ENCODE measurements at places on chromosomes 6 and 20.

GRCh38 chr20:10536531-10536930 is 101.4 kb downstream of the SLX4IP start:
- DNase-seq = no peak

DNA sequence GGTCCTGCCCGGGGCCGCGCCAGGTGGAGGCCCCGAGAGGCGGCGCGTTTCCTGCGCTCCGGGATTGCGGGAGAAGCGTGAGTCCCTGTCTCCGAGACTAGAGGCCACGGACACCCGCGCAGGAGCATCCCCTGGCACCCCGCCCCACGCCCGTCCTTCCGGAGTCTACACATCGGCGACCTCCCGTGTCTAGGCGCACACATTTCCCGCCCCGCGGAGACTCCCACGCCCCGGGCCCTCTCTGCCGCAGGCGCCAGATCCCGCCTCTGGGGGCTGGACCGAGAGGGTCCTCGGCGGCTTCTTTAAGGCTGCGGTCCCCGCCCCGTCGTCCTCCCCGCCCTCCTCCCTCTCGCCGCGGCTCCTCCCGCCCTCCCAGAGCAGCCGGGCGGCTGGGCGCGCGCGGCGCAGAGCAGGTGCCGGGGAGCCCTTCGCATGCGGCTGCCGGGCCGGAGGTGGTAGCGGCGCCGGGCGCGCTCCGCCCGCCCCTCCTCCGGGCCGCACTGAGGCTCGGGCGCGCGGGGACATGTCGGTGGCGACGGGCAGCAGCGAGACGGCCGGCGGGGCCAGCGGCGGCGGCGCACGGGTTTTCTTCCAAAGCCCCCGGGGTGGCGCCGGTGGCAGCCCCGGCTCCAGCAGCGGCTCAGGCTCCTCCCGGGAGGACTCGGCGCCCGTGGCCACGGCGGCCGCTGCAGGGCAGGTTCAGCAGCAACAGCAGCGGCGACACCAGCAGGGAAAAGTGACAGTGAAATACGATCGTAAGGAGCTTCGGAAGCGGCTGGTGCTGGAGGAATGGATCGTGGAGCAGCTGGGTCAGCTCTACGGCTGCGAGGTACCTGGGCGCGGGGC is at the start of gene PPP1R14C:
PPP1R14C (plus strand) TSS at position 375 of the 846 bp plus-strand sequence; CDS start at position 524, 149 bp downstream.
- no peak for DNase-seq

- no peak for DNase-seq
These were observed 13.6 kb upstream of the CEP85L start for GRCh38 chr6:118665011-118665410.

GRCh38 chr6:30752157-30752927 is 8.0 kb upstream of the IER3 start:
- DNase-seq = peak; percentile 98

DNA sequence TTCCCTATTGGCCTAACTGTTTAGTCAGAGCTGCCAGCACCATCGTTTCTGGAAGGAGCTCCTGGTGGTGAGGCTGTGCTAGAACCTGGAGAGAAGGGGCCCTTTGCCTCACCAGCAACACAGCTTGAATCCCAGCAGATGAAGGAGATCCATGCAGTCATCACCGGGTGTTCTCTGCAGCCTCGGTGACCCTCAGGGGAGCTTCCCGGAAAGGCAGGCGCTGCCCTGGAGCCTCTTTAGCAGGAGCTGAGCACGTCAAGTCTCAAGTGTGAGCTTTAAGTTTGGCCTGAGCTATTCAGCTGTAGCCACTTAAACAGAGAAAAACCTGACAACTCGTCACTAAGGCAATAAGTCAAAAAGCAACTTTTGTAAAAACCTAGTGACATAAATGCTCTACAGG is 181.2 kb upstream of the FOXQ1 start:
- DNase-seq = no peak

- no peak for DNase-seq
These were observed 7.5 kb downstream of the BCAS1 start for GRCh38 chr20:54062812-54063280.

- no peak for DNase-seq
These were observed 246.9 kb downstream of the SOX4 start for GRCh38 chr6:21840428-21840827.

GRCh38 chr20:13017235-13017634 is 8.5 kb downstream of the SPTLC3 start:
- DNase-seq = no peak

Data from GOT3 (cell line).